ENCODE measurements at places on chromosomes 11 and 22. TPM values are rescaled to one million over a fixed set of nuclear protein-coding genes. Genes with fewer than 3 reads are reported as not detected.

AGBL2 gene
- not detected for total RNA-seq

CCDC15 gene
- total RNA-seq: not detected

ELF5 gene
- not detected for total RNA-seq

PLXNB2 gene
- total RNA-seq: 60.3 TPM

GAL3ST1 gene
- 1.7 TPM for total RNA-seq

CNTN5 gene
- not detected for total RNA-seq

LARGE2 gene
- total RNA-seq: 0.51 TPM

CHEK1 gene
- total RNA-seq: 0.59 TPM

GRCh38 chr11:14418801-14419417 is 59.9 kb upstream of the RRAS2 start:
- no peak overlapping the region for H3K4me3 ChIP-seq
- H3K4me1 ChIP-seq: peaks cover 36% of the 10 kb centered on the region
- no peaks in the 10 kb centered on the region for H3K36me3 ChIP-seq
- DNase-seq: no peak
- H3K27me3 ChIP-seq: no peaks in the 10 kb centered on the region
- no peak overlapping the region for H3K27ac ChIP-seq

GRCh38 chr11:78291503-78292108 is 102.9 kb downstream of the USP35 start:
- H3K27ac ChIP-seq: no peak overlapping the region
- H3K4me3 ChIP-seq: no peak overlapping the region
- H3K36me3 ChIP-seq: no peaks in the 10 kb centered on the region
- no peak for DNase-seq

DNA sequence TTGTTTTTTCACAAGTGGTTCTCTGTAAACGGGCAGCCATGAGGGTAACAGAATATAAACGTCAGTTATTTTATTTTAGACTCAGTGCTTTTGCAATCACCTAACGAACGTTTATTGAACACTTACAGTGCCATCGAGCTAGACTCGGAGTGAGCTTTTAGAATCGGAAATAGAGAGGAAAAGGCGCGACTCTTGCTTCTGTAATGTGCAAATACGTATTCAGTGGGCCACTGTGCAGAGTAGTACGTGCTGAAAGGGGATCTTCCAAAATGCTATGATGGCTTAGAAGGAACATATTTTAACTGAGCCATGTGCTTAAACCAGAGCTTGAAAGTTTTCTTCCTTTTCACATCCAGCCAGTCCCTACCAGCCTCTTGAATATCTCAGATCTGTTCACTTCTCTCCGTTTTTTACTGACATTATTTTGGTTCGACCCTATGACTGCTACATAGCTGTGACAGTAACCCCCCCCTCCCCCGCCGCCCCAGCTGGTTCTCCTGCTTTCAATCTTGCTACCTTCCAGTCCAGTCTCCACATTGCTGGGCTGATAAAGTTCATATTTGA is 468 bp downstream of the DDIAS start:
- no peak overlapping the region for H3K27ac ChIP-seq
- no peaks in the 10 kb centered on the region for H3K4me1 ChIP-seq
- no peaks in the 10 kb centered on the region for H3K27me3 ChIP-seq

DNA sequence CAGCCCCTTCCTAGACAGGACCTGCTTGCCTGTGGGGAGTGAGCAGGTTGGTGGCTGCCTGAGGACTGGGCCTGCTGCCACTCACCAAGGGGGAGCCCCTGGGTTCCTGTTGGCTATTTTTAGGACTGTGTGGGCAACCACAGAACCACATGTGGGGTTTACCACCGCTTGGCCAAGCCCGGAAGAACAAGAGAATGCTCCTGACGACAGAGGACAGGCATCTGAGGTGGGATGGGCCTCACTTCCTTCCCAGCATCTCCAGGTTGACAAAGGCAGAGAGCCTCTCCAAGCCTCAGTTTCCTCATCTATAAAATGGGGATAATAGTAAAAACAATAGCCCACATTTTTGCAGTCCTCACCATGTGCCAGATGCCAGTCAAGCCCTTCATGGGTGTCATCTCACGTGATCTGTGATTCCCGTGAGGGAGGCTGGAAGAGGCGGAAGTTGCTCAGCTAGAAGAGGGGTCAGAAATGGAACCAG is 43.6 kb downstream of the LRRC32 start:
- H3K36me3 ChIP-seq: no peaks in the 10 kb centered on the region
- DNase-seq: peak; percentile 48
- H3K27ac ChIP-seq: no peak overlapping the region
- H3K4me1 ChIP-seq: peaks cover 29% of the 10 kb centered on the region

GRCh38 chr11:19679952-19680828 is 32.4 kb upstream of the NAV2 start:
- DNase-seq: peak; percentile 96
- peak overlapping the region; percentile 3 for H3K4me3 ChIP-seq
- peak overlapping the region; percentile 86 for H3K27ac ChIP-seq
- no peaks in the 10 kb centered on the region for H3K36me3 ChIP-seq
- no peaks in the 10 kb centered on the region for H3K27me3 ChIP-seq

GRCh38 chr11:18235394-18236334 is 938 bp downstream of the SAA4 start:
- no peak for DNase-seq
- no peaks in the 10 kb centered on the region for H3K4me1 ChIP-seq
- no peaks in the 10 kb centered on the region for H3K36me3 ChIP-seq
- no peak overlapping the region for H3K4me3 ChIP-seq
- no peak overlapping the region for H3K27ac ChIP-seq

- H3K27me3 ChIP-seq: no peaks in the 10 kb centered on the region
- no peak overlapping the region for H3K27ac ChIP-seq
- H3K36me3 ChIP-seq: no peaks in the 10 kb centered on the region
These were observed 145.2 kb downstream of the DBX1 start for GRCh38 chr11:20015101-20015500.

GRCh38 chr22:31106731-31107177 is 614 bp downstream of the SELENOM start:
- no peak for DNase-seq
- peaks cover 12% of the 10 kb centered on the region for H3K36me3 ChIP-seq
- peaks cover 44% of the 10 kb centered on the region for H3K4me1 ChIP-seq
- H3K4me3 ChIP-seq: peak overlapping the region; percentile 83
- peak overlapping the region; percentile 98 for H3K27ac ChIP-seq
- no peaks in the 10 kb centered on the region for H3K27me3 ChIP-seq

- no peak overlapping the region for H3K4me3 ChIP-seq
- DNase-seq: no peak
- no peaks in the 10 kb centered on the region for H3K4me1 ChIP-seq
- H3K27ac ChIP-seq: no peak overlapping the region
- H3K36me3 ChIP-seq: no peaks in the 10 kb centered on the region
- no peaks in the 10 kb centered on the region for H3K27me3 ChIP-seq
These were observed 159.1 kb upstream of the NECTIN1 start for GRCh38 chr11:119888119-119888518.

- H3K27ac ChIP-seq: peak overlapping the region; percentile 89
- H3K36me3 ChIP-seq: no peaks in the 10 kb centered on the region
- no peak for DNase-seq
- H3K4me1 ChIP-seq: no peaks in the 10 kb centered on the region
- H3K27me3 ChIP-seq: no peaks in the 10 kb centered on the region
These were observed 39.3 kb upstream of the LINC01488 start for GRCh38 chr11:69442012-69442806.

- H3K36me3 ChIP-seq: no peaks in the 10 kb centered on the region
- H3K4me3 ChIP-seq: no peak overlapping the region
- no peaks in the 10 kb centered on the region for H3K4me1 ChIP-seq
- no peaks in the 10 kb centered on the region for H3K27me3 ChIP-seq
- H3K27ac ChIP-seq: no peak overlapping the region
- no peak for DNase-seq
These were observed 99.3 kb upstream of the FSHB start for GRCh38 chr11:30131535-30131934.

DNA sequence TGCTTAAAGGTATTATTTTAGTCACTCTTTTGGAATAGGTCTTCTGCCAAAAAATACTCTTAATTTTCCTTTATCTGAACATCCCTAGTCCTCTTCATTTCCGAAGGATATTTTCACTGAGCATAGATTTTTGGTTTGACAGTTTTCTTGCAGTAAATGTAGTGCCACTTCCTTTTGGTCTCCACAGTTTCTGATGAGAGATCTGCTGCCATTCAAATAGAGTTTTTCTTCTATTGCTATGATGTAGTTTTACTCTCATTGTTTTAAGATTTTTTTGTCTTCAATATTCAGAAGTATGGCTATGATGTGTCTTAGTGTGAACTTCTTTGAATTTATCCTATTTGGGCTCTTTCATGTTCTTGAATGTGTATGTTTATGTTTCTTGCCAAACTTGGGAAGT is 281.1 kb upstream of the SORL1-AS1 start:
- H3K27me3 ChIP-seq: no peaks in the 10 kb centered on the region
- no peaks in the 10 kb centered on the region for H3K4me1 ChIP-seq
- no peaks in the 10 kb centered on the region for H3K36me3 ChIP-seq
- H3K27ac ChIP-seq: no peak overlapping the region
- DNase-seq: no peak
- no peak overlapping the region for H3K4me3 ChIP-seq
